AG08395 (cell line): ENCODE measurements at places on chromosomes 5 and 9.

GRCh38 chr9:9100070-9100469 lies 1300.5 kb upstream of the DMAC1 start:
- DNase-seq, result no peak

DNA sequence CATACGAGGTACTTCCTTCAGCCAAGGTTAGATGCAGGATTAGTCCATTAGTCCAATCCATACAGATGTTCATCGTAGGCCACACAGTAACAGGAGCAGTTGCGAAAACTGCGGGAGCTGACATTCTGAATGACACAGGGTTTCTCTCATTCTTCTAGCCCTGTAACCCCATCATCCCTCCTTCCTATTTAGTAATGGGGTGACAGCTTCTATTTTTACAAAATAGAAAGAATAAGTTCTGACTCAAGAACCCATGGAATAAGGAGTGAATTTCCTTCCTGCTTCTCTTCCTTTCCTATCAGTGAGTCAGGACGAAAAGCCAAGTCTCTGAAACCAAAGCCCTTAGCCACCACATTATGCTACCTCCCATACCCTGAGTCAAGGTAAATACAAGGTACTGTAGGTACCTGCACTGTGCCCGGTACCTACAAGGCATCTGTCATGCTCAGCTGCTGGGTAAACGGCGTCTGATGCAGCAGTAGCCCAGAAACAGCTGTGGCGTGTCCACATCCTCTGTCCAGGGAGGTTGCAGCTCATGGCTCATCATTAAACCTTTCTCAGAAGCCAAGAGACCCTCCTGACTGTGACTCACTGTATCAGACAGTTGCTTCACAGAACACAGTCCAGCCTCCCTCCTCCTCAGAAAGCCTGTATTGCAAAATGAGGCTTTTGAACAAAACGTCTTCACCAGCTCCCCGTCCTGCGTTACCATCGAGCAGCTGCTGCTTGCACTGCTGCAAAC lies 84.2 kb downstream of the ESM1 start:
- peak; percentile 79 for DNase-seq

GRCh38 chr9:137465720-137466388 lies 6.7 kb upstream of the NSMF start:
- no peak for DNase-seq

- DNase-seq, result peak; percentile 83
Observed at GRCh38 chr5:35087991-35088390, 40.2 kb upstream of the AGXT2 start.

DNA sequence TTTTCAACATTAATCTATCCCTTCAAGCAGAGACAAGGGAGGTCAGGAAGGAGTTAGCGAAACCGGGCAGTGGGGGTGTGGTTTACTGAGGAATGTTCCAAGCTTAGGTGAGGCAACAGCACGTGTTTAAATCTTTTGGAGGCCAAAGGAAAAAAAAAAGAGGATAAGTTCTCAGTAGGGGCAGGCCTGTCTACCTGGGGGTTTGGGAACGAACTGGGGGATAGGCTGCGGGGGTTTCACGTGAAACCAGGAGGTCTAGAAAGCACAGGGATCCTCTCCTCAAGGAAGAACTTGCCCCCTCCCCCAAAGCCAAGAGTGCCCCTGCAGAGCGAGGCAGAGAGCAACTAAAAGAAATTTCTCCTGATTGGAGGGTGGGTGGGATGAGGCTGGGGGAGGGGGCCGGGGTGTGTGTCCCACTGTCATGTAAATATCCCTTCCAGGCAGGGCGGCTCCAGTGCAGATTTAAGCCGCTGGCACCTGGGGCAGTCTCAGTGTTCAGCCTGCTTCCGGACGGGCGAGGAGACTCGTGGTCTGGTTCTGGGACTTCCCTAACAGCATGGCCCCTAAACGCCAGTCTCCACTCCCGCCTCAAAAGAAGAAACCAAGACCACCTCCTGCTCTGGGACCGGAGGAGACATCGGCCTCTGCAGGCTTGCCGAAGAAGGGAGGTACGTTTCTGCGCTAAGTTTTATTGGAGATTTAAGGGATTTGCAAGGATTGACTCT lies 5.5 kb upstream of the SET start:
- DNase-seq, result peak; percentile 47

- peak; percentile 78 for DNase-seq
Observed at GRCh38 chr5:154371687-154372086, 74.1 kb upstream of the SAP30L start.

DNA sequence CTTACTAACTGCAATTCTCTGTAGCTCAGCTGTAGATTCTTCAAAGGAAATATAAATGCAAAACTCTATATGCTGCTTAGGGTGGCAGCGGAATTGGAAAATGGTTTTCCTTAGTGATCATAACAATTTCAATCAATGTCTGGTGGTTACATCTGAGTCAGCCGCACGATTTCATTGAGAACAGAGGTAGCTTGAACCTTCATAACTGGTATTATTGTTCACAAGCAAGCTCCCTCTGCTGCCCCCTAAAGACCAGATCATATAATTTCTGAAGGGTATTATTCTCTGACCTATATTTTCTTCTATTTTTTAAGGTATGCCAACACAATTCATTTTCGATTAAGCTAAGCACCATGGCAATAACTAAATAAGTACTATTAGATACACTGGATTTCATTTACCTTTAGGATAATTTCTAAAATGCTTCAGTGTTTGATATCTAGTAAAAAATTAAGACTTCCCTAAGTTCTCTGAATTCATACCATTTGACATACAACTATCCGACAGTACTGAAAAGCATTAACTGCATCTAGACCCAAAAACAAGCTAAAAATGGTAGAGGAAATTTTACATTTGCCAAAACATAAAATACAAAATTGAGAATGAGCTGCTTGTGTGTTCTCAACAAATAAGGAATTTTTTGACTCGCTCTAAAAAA lies 181.1 kb upstream of the SPEF2 start:
- peak; percentile 42 for DNase-seq

- DNase-seq, result no peak
Observed at GRCh38 chr5:118033686-118034338, 954.5 kb downstream of the DTWD2 start.

DNA sequence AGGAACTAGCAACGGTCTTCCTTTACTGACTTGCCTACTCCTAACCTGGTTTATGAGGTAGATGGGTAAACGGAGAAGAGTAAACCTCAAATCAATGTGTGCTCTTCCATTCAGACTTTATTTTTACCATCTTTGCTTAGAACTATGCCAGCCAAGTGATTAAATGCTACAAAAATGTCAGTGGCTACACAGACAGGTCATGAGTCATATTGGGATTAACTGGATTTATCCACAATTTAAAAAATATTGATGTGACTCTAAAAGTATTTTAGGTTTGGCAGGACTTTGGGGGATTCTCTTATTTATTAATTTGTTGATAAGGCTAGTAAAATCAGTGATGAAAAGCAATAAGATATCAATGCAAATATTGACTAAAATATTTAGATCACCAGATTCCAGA lies 275.0 kb downstream of the PLK2 start:
- DNase-seq, result peak; percentile 53

DNA sequence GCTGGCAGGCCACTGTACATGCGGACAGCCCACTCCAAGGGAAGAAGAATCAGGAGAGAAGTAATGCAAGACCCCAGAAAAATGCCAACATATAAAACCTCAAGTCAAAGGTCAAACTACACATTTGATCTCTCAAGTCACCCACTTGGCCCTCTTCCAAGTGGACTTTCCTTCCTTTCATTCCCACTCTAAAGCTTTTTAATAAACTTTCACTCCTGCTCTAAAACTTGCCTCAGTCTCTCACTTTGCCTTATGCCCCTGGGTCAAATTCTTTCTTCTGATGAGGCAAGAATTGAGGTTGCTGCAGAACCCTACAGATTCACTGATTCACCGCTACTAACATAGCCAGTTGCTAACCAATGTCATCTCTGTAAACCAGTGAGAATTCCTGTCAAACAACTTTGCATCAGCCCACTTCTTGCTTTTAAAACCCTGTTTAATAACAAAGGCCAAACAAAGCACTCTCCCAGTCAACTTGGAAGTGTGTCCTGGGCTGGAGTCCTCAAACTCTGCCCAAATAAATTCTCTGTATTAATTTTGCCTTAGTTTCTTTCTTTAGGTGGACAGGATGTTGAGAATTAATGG lies 6.9 kb upstream of the ATP6V1G1 start:
- no peak for DNase-seq

GRCh38 chr5:16888694-16889124 lies 47.4 kb downstream of the MYO10 start:
- DNase-seq, result no peak

DNA sequence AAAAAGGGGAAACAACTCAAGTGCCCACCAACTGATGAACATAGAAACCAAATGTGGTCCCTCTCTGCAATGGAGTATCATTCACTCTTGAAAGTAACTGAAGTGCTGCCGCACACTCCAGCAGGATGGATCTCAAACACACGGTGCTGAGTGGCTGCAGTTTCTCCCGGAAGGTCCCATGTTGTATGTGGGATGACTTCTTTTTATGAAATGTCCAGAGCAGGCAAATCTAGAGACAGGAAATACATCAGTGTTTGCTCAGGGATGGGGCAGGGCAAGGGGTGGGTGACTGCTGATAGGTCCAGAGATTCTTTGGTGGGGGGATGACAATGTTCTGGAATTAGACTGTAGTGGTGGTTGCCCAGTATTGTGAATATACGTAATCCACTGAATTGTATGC lies 89.9 kb upstream of the ADAMTS2 start:
- DNase-seq, result no peak
